Mammary epithelial cell (primary cell): ENCODE measurements at places on chromosomes 16 and 17.

DNA sequence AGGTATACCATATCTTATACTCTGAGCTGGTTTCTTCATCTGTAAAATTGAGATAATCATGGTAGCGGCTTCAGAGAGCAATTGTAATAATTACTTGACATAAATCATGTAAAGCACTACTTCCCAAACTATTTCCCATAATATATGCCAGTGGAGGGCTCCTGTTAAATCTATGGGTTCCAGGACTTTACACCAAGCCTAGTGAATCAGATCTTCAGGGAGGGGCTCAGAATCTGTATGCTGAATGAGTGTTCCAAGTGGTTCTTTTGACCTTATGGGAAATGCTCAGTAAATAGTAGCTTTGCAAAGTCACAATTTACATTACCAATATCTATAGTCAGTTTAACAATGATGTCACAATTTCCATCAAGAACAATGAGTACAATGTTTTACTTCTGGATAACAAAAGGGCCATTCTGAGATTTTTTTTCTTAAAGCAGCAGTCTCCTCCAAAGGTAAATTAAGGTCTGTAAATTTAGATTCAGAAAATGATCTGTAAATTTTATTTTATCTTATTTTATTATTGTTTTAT lies 50.9 kb upstream of the NLK start:
- DNase-seq = no peak

DNA sequence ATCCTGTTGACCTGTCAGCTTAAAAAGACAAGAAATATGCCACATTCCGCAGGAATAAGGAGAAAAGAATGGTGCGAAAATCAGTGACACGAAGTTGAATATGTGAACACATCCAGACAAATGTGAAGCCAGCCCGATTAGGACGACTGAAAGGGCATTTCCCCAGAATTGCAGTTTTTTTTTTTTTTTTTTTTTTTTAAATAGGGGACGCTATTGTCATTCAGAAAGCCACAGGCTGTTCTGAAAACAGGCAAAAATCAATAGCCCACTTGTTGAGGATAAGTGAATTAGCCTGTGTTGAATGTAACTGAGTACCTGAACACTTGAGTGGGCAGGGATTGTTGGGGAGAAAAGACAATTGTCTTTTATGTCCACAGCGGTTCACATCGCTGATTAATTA lies 507.1 kb downstream of the WWOX start:
- DNase-seq = no peak

DNA sequence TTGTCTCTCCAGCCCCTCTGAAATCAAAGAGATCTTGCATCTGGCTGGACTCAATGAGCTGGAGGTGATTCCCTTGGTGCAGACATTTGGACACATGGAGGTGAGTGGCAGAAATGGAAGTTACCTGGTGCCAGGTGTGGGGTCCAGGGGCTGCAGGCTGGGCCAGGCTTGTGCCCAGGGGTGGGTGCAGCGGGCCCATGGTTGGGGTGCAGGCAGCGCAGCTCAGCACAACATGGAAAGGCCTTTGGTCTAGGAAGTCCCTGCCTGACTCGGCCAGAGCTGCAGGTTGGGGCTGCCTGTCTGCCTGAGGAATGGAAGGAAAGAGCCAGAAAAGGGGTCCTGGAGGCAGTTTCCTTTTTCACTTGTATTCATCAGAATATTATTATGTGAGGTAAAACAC lies 10.2 kb upstream of the OGFOD3 start:
- DNase-seq = no peak

- DNase-seq = no peak
These were observed 76.3 kb downstream of the KSR1 start for GRCh38 chr17:27532269-27533263.

GRCh38 chr17:37461668-37462067 lies 28.0 kb upstream of the DUSP14 start:
- DNase-seq = no peak
